Small intestine (tissue), 16 donors: ENCODE measurements at places on chromosomes 2 and 18.

GRCh38 chr2:182638667-182639066 lies 77.4 kb upstream of the DNAJC10 start:
- DNase-seq, result no peak
- H3K4me1 ChIP-seq, result no peaks in the 10 kb centered on the region
- no peaks in the 10 kb centered on the region for H3K27me3 ChIP-seq
- H3K4me3 ChIP-seq, result no peak overlapping the region
- no peak overlapping the region for H3K27ac ChIP-seq

- H3K4me3 ChIP-seq, result no peak overlapping the region
- DNase-seq, result no peak
- H3K4me1 ChIP-seq, result no peaks in the 10 kb centered on the region
- H3K27ac ChIP-seq, result no peak overlapping the region
- H3K27me3 ChIP-seq, result no peaks in the 10 kb centered on the region
- H3K36me3 ChIP-seq, result no peaks in the 10 kb centered on the region
Observed at GRCh38 chr2:98902209-98903063, 33.6 kb downstream of the CRACDL start.

DNA sequence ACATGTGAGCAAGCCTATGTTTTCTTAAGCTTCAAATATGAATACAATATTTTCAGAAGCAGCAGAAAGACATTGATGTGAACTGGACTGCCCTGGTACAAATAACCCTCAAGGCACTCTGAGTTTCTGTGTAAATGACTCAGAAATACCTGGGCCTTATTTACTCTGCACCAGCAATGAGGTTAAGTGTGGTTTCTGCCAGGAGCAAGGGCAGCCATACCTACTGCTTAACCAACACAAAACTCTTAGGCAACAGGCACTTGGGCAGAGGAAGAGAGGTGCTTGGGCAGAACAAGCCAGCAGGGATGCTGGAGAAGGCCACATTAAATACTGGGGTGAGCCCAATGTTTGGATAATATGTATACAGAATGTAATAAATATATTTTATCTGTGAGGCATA lies 29.4 kb upstream of the ARL5A start:
- DNase-seq, result no peak
- no peaks in the 10 kb centered on the region for H3K27me3 ChIP-seq
- no peak overlapping the region for H3K4me3 ChIP-seq
- H3K27ac ChIP-seq, result no peak overlapping the region

DNA sequence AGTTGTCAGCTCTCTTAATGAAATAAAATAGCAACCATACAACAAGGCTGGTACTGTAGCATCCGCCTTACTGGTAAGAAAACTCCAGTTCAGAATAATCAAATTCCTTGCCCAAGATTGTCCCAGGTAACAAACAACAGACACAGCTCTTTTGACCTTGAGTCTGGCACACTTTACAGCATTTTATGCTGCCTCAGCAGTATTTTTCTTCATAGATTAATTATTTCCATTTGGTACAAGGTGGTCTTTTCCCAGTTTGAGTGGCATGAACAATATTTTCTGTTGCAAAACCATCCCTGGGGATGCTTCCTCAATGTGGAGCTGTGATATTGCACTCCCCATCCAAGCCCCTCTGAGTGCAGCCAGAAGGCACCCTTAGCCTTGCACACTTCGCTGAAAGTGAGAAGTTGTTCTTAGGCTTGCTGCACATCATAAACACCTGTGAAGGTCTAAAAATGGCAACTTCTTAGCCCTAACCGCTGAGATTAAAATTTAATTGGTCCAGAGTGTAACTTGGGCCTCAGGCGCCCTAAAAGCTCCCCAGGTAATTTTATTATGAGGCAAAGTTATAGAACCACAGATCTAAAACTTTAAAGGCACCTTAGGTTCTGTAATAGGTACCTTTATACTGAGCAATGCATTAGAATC lies 523.3 kb downstream of the CMPK2 start:
- H3K27me3 ChIP-seq, result no peaks in the 10 kb centered on the region
- no peak overlapping the region for H3K4me3 ChIP-seq
- DNase-seq, result no peak
- H3K36me3 ChIP-seq, result no peaks in the 10 kb centered on the region
- no peak overlapping the region for H3K27ac ChIP-seq

DNA sequence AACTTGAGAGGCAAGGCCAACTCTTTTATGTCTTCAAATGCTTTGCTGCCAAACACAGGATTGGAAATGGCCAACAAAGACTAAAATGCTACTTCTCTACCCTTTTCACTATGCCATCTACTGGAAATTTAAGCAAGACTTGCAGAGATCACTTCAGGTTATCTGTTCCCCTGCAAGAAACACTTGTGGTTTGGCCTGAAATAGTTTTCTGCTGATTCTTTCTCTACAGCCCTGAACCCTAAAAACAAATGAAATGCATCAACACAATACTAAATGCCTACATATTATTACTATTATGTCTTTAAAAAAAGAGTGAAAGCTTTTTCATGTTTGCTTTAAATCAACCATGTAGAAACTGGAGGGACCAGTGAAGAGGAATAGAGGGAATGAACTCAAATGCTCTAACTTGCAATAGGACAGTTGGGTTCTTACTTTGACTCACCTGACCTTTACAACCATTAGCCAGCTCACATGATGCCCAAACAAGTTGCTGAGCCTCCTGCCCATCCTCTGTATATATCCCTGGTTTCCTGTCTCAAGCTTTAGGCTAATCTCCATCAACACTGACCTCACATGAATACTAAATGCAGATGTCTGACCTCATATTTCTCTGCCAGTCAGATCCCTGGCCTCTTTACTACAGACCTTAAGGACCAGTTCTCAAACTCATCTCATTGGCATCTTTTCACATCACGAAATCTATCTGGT lies 17.5 kb upstream of the ADAM17 start:
- H3K36me3 ChIP-seq, result no peaks in the 10 kb centered on the region
- no peaks in the 10 kb centered on the region for H3K4me1 ChIP-seq
- H3K27ac ChIP-seq, result no peak overlapping the region
- no peaks in the 10 kb centered on the region for H3K27me3 ChIP-seq
- DNase-seq, result no peak

GRCh38 chr2:59734743-59735142 lies 818.7 kb downstream of the BCL11A start:
- no peak overlapping the region for H3K4me3 ChIP-seq
- no peaks in the 10 kb centered on the region for H3K4me1 ChIP-seq
- no peak overlapping the region for H3K27ac ChIP-seq
- no peaks in the 10 kb centered on the region for H3K36me3 ChIP-seq

DNA sequence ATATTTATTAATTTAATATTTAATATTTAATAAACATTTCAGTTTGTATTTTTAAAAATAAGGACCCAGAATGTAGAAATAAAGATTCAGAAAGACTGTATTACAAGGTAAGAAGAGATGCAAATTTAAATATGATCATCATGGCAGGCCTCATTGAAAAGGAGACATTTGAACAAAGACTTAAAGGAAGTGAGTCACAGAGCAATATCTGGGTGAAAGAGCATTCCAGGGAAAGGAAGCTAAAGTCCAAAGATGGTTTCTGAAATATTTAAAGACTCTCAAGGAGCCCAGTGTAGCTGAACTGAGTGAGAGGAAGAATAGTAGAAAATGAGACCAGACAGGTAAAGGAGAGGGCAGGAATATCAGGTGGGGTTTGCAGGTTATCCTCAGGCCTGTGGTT lies 5.9 kb downstream of the SCYGR4 start:
- H3K36me3 ChIP-seq, result no peaks in the 10 kb centered on the region
- no peak overlapping the region for H3K27ac ChIP-seq
- no peaks in the 10 kb centered on the region for H3K27me3 ChIP-seq
- peak; percentile 69 for DNase-seq
- no peak overlapping the region for H3K4me3 ChIP-seq

DNA sequence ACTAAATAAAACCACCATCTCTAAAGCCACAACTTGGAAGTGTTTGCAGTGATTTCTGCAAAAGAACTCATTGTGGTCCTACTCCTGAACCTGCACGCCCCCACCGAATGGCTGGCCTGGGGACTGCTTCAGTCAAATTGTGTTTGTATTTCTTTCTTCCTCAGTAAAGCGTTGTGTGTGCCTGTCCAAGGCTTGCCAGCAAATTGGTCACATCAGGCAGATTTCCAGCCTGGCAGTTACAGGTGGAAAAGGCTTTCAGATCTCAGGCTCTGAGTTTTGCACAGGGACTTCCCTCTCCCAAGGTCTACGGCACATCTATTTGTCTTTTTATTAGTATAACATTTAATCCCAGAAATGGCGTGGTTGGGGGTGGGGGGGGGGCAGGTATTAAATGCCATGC lies 54.0 kb upstream of the NOSTRIN start:
- no peak overlapping the region for H3K27ac ChIP-seq
- peaks cover 2% of the 10 kb centered on the region for H3K4me1 ChIP-seq
- no peaks in the 10 kb centered on the region for H3K27me3 ChIP-seq
- no peak overlapping the region for H3K4me3 ChIP-seq

GRCh38 chr2:220499225-220499624 lies 871.8 kb downstream of the SLC4A3 start:
- no peak overlapping the region for H3K27ac ChIP-seq
- no peaks in the 10 kb centered on the region for H3K27me3 ChIP-seq
- H3K4me1 ChIP-seq, result no peaks in the 10 kb centered on the region
- no peak for DNase-seq

DNA sequence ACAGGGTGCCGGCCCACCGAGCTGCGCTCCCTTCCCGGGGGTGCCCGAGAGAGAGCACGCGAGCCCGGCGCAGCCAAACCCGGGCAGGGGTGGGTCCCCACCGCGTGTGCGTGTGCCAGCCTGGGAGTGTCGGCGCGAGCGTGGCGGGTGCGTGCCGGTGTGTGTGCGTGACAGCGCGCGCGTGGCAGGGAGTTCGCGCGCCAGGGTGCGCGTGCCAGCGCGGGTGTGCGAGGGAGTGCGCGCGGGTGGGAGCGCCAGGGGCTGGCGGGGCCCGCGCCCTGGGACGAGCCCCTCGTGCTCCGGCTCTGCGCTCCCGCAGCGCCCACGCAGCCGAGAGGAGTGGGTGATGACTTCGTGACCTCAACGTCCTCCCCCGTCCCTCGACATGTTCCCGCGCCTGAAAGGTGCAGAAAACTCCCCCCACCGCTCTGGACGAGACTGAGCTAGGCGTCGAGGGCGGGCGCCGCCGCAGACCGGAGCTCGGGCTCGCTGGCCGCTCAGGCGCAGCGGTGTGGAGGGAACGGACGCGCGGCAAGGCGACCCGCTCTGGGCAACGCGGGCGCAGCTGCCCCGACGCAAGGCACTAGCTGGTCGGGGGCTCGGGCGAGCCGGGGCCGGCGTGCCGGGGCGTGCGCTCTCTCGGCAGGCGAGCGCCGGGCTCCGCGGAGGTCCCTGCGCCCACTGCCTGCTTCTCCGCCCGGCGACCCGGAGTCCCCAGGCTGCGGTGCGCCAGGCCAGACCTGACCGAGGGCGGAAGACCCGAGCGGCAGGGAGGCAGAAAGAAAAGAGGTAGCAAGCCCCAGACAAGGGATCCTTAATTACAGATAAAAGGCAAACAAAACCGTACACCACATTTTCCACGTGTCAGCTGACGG lies 582.8 kb downstream of the ZEB2 start:
- no peaks in the 10 kb centered on the region for H3K27me3 ChIP-seq
- peak; percentile 79 for DNase-seq
- H3K4me3 ChIP-seq, result peak overlapping the region; percentile 45
- H3K4me1 ChIP-seq, result no peaks in the 10 kb centered on the region
- no peaks in the 10 kb centered on the region for H3K36me3 ChIP-seq
- H3K27ac ChIP-seq, result peak overlapping the region; percentile 82

GRCh38 chr2:109277406-109277805 lies 148.4 kb downstream of the SH3RF3 start:
- no peak overlapping the region for H3K4me3 ChIP-seq
- H3K36me3 ChIP-seq, result no peaks in the 10 kb centered on the region
- H3K27ac ChIP-seq, result no peak overlapping the region
- DNase-seq, result no peak
- H3K4me1 ChIP-seq, result no peaks in the 10 kb centered on the region
- no peaks in the 10 kb centered on the region for H3K27me3 ChIP-seq

DNA sequence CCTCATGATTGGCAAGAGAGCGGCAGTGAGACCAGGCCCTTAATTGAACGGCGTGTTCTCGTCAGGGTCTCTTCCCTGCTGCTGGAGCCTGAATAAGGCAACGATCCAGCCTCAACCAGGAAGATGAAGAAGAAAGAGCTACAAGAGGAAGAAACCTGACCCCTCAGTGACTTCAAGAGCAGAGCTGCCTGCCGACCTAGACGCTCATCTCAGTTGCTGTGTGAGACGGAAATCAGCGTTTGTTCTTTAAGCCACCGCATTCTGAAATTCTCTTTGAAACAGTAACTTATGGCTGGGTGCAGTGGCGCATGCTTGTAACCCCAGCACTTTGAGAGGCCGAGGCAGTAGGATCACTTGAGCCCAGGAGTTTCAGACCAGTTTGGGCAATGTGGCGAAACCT lies 29.6 kb upstream of the KCNG3 start:
- no peak overlapping the region for H3K27ac ChIP-seq
- H3K27me3 ChIP-seq, result no peaks in the 10 kb centered on the region
- no peaks in the 10 kb centered on the region for H3K36me3 ChIP-seq
- H3K4me3 ChIP-seq, result no peak overlapping the region
- no peak for DNase-seq

DNA sequence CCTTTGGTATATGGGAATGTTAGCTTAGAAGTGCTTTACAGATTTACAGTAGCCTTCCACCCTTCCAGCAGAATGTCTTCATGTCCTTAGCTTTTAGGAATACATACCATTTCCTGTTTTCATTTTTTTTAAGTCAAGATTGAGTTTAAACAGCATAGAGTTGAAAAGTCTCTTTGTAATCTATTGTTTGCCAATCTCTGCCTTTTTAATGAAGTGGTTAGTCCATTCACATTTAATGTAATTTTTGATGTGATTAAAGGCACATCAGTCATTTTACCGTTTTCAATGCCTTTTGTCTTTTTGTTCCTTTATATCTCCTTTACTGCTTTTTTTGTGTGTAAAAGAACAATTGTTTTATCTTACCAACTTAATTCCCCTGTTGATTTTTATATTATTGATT lies 233.4 kb upstream of the SMIM21 start:
- H3K27me3 ChIP-seq, result no peaks in the 10 kb centered on the region
- no peak overlapping the region for H3K4me3 ChIP-seq
- H3K4me1 ChIP-seq, result no peaks in the 10 kb centered on the region
- H3K27ac ChIP-seq, result no peak overlapping the region

DNA sequence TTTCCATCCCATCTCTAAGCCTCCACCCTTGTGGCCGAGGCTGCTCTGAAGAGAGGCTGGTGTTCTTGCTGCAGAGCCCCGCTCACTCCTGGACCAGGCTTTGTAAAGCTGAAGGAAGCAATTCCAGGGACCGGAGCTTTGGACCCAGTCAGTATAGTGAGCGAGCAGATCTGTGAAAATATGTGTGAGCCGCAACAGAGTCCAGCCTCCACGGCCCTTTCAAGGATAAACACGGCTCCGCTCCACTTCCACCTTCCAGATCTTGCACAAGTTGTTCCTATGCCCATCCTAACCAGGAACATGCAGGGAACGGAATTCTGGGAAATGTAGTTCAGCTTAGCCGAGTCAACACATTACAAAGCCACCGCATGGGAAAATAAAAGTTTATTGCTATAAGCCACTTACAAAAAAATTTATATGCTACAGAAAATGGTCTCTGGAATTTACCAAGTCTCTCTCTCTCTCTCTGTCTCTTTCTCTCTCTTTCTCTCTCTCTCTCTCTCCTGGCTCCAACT lies 151.7 kb upstream of the ZNF521 start:
- H3K4me1 ChIP-seq, result no peaks in the 10 kb centered on the region
- no peaks in the 10 kb centered on the region for H3K27me3 ChIP-seq
- DNase-seq, result peak; percentile 11
- H3K36me3 ChIP-seq, result no peaks in the 10 kb centered on the region

GRCh38 chr2:147463881-147464520 lies 380.8 kb upstream of the ACVR2A start:
- H3K4me1 ChIP-seq, result no peaks in the 10 kb centered on the region
- H3K27me3 ChIP-seq, result no peaks in the 10 kb centered on the region
- no peak overlapping the region for H3K4me3 ChIP-seq
- DNase-seq, result peak; percentile 92
- H3K27ac ChIP-seq, result peak overlapping the region; percentile 92
- no peaks in the 10 kb centered on the region for H3K36me3 ChIP-seq
